ENCODE measurements at places on chromosomes 12 and 14.

DNA sequence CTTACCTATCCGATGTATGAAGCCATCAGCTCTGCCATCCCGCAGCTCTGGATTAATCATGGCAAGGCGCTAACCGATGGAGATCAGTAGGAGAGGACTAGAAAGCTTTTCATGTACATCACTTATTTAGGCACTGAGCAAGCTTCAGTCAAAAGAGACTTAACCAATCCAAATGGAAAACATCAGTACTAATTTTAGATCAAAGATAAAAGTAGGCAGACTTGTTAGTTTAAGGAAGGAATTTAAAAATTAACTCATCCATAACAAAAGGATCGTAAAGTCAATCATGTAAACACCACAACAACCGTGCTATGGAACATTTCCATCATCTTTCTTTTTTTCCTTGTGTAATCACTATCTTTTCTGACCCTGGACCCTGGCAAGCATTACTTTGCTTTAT lies at the start of gene CLEC2A:
CLEC2A (minus strand) TSS at position 101 of the 400 bp plus-strand sequence; CDS start at position 60, 41 bp downstream.
- DNase-seq, result no peak

GRCh38 chr14:29815016-29815674 lies 112.5 kb downstream of the PRKD1 start:
- DNase-seq, result no peak

- no peak for DNase-seq
These were observed 296.6 kb downstream of the ADGRD1 start for GRCh38 chr12:131250028-131250950.

DNA sequence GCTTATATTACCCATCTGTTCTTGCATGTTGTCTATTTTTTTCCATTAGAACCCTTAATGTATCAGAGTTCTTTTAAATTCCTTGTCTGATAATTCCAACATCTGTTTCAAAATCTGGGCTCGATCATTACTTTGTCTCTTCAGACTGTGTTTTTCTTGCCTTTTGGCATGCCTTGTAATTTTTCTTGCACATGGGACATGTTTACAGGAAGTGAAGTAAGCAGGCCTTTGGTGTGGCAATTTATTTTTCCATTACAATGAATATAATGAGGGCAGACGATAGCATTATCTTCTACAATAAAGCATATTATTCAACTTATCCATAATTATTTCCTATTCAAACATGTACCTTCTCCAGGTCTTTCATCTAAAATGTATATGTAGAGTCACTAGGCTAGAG lies 48.3 kb downstream of the STXBP6 start:
- no peak for DNase-seq

GRCh38 chr12:92721130-92721529 lies 18.3 kb downstream of the PLEKHG7 start:
- DNase-seq, result no peak

DNA sequence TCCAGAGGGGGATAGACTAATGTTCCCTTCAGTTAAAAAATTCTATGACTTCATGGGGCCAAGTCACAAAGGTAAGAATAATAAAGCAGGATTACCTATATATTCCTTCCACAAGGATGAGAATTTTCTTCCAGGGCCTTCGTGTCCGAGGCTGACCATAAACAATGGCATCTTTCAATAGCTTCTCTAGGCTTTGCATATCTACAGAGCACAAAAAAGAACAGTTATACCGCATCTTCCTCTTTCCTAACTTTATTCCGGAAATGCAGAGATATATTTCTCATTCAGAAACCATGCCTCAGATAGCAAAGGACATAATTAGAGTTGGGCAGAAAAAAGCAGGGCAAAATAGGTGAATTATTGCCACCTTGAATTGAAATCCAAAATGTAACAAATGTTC lies 58.3 kb upstream of the ISM2 start:
- DNase-seq, result no peak

DNA sequence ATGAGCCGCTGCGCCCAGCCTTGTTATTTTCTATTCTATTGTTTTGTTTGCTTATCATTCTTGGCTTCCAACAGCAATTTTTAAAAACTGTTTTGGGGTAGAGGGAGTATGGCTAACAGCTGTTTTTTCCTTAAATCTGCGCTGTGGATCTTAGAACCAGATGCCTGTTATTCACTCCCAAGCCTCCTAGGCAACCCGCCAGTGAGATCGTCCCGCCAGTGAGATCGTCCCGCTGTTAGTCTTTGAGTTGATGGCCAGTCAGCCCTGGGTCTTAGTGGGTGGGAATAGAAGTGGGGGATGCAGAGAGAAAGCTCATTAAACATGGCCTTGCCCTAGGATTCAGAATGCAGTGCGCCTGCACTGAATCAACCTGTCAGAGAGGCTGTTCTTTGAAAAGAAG lies 67.3 kb upstream of the BICD1 start:
- no peak for DNase-seq

DNA sequence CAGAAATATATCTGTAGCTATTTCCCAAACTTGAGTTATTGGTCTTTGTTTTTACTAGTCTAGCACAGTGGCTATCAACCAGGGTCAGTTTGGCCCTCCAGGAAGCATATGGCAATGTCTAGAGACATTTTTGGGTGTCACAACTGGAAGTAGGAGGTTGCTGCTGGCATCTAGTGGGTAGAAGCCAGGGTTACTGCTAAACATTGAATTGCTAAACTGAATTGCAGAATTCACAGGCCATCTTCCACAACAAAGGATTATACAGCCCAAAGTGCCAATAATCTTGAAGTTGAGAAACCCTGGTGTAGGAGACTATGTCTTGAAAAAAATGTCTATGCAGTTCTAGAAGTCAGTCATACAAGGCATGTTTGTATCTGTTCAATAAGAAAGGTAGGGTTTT lies 27.7 kb downstream of the ARHGAP5 start:
- DNase-seq, result no peak

GRCh38 chr12:106213662-106214061 lies 34.2 kb downstream of the CKAP4 start:
- no peak for DNase-seq

All from GM04503 (cell line).